ENCODE measurements at places on chromosomes 2 and 18.

DNA sequence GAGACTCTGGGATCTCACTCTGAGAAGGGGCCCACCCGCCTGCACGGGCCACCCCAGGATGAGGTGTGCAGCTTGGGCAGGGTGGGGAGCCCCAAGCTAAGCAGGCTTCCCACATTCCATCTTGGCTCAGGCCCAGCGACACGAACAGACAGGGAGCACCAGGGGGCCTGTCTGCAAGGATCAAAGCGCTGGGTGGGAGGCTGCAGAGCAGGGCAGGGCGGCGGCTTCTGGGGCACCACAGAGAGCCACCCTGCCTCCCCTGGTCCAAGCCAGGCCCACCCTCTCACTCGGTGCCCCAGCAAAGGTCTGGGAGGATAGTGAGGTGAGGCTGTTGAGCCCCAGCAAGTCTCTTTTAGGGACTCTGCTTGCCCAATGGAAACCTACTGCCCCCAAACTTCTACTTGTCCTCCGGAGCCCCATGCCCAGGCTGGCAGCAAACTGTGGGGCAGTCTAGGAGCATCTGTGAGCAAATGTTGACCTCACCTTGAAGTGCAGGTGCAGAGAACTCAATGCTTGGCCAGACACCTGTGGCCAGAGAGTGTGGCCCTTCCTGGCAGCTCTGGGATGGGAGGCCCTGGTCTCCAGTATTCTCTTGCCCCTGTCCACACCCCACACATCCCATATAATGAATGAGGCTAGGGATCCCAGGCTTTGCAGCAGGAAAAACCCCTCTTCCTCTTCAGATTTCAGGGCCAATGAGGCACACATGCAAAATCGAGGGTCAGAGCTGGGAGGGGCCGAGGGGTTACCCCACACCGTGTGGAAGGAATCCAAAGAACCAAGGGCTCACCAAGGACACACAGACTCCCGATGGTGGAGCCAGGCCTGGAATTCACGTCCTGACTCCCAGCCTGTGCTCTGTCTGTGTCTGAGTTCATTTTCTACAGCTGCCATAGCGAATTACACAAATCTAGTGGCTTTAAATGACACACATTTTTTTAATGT lies 18.8 kb upstream of the GLI2 start:
- DNase-seq = no peak

GRCh38 chr2:219422952-219423534 lies 4.9 kb downstream of the DES start:
- no peak for DNase-seq

- peak; percentile 59 for DNase-seq
Observed at GRCh38 chr2:228657807-228658402, 476.4 kb upstream of the SPHKAP start.

DNA sequence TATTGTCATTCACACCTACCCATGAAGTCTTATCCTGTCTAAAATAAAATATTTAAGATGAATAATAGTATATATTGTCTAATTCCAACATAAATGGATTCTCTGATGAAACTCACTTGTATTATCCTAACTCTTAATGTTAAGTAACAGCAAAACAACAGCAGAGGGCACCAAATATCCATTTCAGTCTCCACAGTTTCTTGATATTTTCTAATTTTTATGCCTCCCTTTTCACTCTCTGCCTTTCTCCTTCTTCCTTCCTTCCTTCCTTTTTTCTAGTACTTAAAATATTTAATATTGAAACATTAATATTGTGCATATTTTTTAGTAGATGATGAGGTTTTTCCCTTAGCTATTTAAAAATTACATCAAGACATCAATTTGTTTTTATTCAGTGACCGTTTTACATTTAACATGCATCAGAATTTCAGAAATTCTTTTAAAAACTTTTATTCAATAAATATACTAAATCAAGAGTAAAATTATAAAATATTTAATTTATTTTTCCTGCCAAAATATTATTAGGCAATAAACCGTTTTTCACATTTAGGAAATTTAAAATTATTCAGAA lies 97.6 kb downstream of the WDR7 start:
- DNase-seq = peak; percentile 42

GRCh38 chr2:236551471-236552211 lies 18.0 kb upstream of the ACKR3 start:
- no peak for DNase-seq

GRCh38 chr2:148517296-148517695 lies 127.3 kb upstream of the EPC2 start:
- no peak for DNase-seq

Measured in amniotic epithelial cell (primary cell).